ENCODE measurements at places on chromosomes 7 and 10. TPM values are rescaled to one million over a fixed set of nuclear protein-coding genes. Genes with fewer than 3 reads are reported as not detected.

The ANKRD1 gene
- 10.8 TPM for total RNA-seq

DNA sequence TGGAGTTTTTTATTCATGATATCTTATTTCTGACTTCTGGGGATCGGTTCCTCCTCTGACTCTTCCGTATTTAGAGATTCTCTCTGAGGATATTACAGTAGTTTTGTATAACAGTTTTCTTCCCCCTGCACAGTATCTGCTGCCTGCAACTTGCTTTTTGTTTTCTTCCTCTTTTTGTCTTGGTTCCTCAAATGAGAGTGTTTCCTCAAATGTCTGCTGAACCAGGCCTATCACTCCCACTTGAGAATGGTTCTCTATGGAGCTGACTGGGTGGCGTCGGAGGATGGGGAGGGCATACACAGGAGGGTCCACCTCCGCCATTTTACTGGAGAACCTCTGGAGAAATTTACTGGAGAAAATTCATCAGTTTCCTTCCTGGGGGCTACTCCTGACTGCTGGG is 27.7 kb downstream of the ARHGAP22 start:
- no peak for DNase-seq

DNA sequence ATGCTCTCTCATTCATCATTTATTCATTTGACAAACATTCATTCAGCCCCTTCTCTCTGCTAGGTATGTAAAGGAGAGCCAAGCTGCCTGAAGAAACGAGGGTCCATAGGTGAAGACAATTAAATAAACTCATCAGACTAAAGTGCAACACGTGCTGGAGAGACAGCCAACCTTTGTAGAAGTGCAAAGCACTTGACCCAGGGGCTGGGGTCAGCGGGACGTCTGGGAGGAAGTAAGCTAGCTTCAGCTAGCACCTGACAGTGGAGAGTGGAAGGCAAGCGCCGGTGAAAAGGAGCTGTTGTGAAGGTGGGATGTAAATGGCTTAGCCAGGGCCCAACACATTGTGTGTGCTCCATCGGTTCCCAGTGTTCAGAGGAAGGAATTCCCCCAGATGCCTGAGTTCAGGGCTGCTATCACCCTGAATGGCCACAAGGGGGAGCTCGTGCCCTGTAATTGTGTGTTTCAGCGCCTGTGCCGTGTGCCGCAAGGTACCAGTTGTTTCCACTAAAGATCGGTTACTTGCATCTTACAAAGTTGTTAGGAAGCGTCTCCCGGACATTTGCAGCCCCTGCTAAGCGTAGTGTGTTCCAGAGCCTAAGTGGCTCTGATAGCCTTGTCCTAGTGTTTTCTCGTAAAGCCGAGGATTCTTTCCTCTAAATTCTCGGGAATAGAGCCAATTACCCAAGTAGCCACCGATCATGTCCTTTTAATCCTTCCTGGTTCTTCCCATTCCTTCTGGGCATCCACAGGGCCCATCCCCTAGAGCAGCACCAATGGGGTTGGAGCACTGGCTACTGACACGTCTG is 30.6 kb downstream of the TLX1 start:
- peak; percentile 65 for DNase-seq

- DNase-seq = peak; percentile 39
These were observed 100.9 kb downstream of the FAS start for GRCh38 chr10:89091496-89091895.

DNA sequence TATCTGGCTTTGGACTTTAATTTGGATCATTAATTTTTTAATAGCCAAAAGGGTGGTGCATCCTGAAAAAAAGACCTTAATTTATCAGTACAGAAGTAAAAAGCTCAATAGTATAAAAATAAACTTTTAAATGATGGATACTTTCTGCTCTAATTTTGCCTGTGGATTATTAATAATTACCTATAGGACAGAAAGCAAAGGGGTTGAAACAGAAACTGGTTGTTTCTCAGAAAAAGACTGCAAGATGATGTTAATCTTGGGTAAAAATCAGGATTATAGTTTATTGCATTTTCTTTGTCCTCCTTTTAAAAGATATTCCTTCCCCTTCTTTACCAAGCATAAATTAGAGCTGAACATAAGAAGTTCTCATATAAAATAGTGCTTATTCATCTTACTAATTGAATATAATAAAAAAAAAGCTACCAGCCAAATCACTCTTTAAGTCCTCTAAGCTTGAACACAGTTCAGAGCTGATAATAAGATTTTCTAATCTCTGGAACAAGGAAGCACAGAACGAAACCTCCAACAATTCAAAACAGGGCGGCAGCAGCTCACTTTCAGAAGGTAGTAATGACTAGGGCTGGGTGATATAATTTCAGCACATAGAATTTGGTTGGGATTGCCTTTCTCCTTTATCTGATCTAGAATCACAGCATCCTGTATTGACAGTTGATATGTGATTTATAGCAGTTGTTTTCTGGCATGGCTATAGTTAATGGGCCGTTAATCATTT is 8.1 kb upstream of the GPR85 start:
- DNase-seq = no peak

DNA sequence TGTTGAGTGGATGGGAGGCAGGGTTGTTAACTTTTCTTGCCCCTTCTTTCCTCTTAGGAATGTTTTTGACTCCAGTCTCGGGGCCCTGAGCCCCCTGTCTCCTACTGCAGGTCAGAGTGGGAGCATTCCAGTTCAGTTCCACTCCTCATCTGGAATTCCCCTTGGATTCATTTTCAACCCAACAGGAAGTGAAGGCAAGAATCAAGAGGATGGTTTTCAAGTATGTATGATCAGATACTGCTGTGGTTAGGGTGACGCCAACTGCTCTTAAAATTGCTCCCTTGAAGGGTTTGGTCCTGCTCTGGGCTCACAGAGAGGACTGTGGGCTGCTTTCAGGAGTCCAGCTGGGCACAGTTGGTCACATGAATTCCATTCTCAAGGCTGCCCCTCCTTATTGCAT is 22.0 kb downstream of the VWA2 start:
- DNase-seq = peak; percentile 54

DNA sequence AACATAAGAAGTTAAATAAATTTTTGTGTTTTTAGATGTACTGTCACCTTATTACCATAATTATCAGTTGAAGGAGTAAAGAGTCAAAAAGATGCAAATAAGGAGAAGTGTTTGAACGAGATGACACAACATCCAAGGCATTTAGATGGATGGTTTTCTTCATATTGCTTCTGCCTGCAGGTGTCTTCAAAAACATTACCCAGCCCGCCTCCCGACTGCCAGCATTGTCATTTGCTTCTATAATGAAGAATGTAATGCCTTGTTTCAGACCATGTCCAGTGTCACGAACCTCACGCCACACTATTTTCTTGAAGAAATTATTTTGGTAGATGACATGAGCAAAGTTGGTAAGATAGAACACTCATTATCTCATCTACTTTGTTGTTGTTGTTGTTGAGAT is 26.6 kb downstream of the GALNTL5 start:
- no peak for DNase-seq

DNA sequence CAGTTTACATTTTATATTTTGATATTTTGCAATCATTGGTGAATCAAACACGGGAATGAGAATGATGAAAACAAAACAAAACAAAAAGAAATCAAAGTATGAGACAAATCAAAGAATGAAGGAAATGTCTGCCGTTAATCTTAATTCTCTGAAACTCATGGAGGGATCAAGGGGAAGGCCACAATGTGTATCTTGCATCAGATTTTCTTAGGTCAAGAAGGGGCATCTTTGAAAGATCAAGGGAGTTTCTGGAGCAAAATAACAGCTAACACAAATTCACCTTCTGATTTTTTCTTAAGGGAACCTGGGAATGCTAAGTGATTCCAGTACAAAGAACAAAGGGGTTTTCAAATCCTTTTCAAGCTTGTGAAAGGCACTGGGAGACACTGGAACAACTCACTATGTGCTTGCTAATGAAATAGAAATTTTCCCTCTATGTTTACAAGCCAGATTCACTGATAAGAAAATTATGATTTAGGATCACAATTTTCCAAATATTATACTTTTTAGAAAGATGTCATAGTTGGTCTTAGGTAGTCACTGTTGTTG is 322.3 kb upstream of the AOAH start:
- no peak for DNase-seq

The NOS3 gene
- total RNA-seq = 0.28 TPM

GRCh38 chr10:28778524-28778923 is 101.2 kb downstream of the BAMBI start:
- DNase-seq = peak; percentile 13

DNA sequence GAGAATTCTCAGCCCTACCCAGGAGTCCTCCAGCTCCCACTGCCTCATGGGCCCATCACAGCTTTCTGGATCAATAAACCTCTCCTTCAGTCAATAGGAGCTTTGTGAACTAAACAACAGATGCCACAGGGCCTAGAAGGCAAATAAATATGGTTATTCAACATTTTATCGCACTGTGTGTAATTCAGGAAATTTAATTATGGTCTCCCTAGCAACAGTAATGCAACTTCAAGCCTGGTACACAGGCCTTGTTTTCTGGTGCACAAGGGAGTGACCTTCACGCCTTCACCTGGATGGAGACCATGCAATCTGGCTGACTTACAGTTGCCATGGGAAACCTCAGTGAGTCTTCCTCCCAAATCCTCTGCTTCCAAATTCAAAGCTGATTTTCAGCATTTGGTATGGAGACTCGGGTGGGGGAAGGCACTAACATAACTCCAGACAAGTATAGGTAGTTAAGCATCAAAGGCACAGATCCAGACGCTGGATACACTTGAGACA is 441.0 kb upstream of the NPVF start:
- no peak for DNase-seq

The DNAJC12 gene
- total RNA-seq = 2.3 TPM

GRCh38 chr10:21363092-21363730 is 162.3 kb downstream of the SKIDA1 start:
- DNase-seq = no peak

The HOXA10 gene
- total RNA-seq = 0.28 TPM

- peak; percentile 31 for DNase-seq
These were observed 49.6 kb downstream of the KAT6B start for GRCh38 chr10:74875966-74876365.

- no peak for DNase-seq
These were observed 162.3 kb downstream of the SVIL start for GRCh38 chr10:29472301-29473086.

GRCh38 chr7:101590663-101591435 is 38.2 kb downstream of the MYL10 start:
- no peak for DNase-seq

DNA sequence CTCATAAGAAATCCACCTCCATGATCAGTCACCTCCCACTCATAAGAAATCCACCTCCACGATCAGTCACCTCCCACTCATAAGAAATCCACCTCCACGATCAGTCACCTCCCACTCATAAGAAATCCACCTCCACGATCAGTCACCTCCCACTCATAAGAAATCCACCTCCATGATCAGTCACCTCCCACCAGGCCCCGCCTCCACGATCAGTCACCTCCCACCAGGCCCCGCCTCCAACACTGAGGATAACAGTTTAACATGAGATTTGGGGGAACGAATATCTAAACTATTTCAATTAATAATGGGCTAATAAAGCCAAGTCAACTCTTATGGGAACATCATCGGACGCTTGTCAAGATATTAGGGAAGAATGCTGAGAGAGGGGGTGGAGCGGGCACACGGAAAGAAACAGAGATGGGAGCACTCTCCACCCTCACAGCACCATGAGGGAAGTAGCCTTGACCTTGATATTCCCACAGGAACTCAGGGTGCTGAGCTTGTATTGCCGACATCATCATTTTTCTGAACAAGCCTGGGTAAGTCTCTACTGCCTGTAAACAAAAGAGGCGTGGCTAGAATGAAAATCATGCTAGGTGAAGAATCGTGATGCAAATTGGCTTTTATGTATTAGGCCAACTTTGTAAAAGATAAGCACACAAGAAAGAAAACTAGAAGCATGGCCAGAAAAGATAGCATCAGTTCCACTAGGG is 303.5 kb upstream of the KLF6 start:
- DNase-seq = no peak

- peak; percentile 57 for DNase-seq
These were observed 181.7 kb downstream of the ST7 start for GRCh38 chr7:117134889-117135552.

The RGR gene
- not detected for total RNA-seq

The FIS1 gene
- total RNA-seq = 293 TPM

GRCh38 chr10:19902456-19902855 is 86.2 kb downstream of the PLXDC2 start:
- DNase-seq = no peak

The CALML5 gene
- total RNA-seq = not detected

The KCNK18 gene
- total RNA-seq = not detected

- DNase-seq = no peak
These were observed 52.2 kb upstream of the STEAP4 start for GRCh38 chr7:88358881-88359280.

DNA sequence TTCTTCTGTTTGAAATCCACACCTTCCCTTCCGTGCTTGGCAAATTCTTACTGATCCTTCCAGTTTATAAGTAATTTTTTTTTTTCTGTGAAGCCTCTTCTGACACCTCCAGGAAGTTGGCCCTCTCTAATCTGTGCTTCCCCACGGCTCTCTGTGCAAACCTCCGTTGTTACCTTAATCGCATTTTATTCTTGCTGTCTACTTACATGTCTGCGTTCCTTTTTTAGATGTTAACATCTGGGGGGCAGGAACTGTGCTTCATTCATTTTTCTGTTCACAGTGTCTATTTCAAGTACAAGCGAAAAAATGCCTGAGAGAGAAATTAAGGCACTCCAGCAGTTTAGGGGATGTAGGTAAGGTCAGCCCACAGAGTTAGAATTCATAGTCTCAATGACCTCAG is 8.4 kb upstream of the CAMK1D start:
- DNase-seq = no peak

- no peak for DNase-seq
These were observed 118.8 kb upstream of the SFMBT2 start for GRCh38 chr10:7529638-7530037.

GRCh38 chr7:100585511-100586265 is at the start of gene LRCH4:
TSS of gene LRCH4 (minus strand) at chr7:100586129. CDS start at chr7:100586100, 29 bp downstream.
- DNase-seq = no peak

GRCh38 chr7:22549667-22550513 is 49.9 kb upstream of the STEAP1B start:
- peak; percentile 7 for DNase-seq

GRCh38 chr7:30646154-30646553 is 36.1 kb downstream of the CRHR2 start:
- no peak for DNase-seq

The PSD gene
- 2.0 TPM for total RNA-seq

The ZNF804B gene
- total RNA-seq = not detected

DNA sequence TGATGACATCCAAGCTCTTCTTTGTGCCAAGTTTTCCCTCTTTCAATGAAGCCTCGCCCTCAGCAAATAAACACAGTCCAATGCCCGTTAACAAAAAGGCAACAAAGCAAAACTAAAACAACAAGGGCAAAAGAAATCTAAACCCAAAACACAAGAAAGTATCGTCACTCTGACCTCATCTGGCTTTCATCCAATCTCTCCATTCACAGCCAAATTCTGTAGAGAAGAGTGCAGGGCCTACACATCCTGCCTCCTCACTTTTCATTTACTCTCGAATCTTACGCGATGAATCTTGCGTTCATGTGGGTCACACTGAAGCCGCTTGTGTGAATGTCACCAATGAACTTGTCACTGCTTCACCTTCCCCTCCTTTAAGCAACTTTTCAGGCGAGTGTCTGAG is 15.9 kb upstream of the AKR1E2 start:
- DNase-seq = peak; percentile 73

- DNase-seq = peak; percentile 15
These were observed 44.5 kb downstream of the PSMC2 start for GRCh38 chr7:103391976-103392375.

Data from IMR-90 (cell line).